ENCODE measurements at places on chromosomes 11 and 22.

GRCh38 chr22:17982572-17983141, 41.7 kb downstream of the MICAL3 start:
- no peak for DNase-seq

GRCh38 chr11:27416568-27417176, 53.7 kb upstream of the CCDC34 start:
- no peak for DNase-seq

- DNase-seq, result no peak
Measured at GRCh38 chr11:117175781-117176180, 2.8 kb upstream of the SIDT2 start.

GRCh38 chr11:70019576-70020011, 58.5 kb upstream of the ANO1 start:
- no peak for DNase-seq

- no peak for DNase-seq
Measured at GRCh38 chr11:28981381-28981780, 873.2 kb downstream of the METTL15 start.

DNA sequence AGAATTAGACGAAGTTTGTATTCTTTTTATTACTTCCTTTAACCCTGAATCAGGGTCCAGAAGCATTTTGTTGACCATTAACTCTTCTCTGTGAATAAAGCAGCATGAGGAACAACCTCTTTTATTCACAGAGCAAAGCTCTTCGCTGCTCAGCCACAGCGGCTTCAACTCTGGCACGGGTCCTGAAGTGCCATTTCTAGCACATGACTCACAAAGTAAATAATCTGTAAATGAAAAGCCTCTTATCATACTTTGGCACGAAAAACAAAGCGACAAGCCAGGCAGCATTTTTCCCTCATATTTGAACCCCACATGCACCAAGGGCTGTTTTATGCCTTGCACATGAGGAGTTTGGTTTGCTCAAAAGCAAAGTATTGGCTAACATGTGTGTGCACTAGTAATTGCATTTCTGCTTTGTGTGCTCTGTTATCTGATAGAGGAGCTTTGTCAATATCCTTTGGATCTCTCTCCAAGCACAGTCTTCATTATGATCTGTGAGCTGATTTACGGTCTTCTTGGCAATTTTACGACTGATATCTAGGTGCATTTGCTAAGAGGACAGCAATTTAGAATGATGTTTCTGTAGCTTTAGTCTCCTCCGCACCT, 33.0 kb upstream of the APOBEC3A start:
- DNase-seq, result peak; percentile 75

DNA sequence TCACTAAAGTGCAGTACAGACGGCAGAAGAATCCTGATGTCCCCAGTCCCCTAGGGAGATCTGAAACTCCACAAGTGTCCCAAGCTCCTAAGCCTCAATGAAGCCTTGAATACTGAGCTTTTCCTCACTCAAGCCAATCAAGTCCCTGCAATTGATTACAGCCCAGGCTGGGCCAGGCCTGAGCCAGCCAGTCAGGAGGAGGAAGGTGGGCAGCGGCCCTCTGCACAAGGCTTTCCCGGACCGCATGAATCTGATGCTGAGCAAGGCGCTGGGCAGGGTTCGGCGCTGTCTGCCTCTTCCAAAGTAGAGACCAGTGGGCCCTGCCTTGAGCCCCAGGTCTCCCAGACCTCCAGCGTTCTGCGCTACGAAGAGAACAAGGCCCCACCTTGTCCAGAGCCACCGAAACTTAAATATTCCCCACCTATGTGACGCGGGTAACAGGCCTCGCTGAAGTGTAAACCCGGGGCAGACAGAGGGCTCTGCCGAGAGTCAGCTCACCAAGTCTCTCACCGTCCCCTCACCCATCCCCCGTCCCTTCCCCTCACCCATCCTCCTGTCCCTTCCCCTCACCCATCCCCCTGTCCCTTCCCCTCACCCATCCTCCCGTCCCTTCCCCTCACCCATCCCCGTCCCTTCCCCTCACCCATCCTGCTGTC, 63.2 kb downstream of the SCUBE1 start:
- no peak for DNase-seq

DNA sequence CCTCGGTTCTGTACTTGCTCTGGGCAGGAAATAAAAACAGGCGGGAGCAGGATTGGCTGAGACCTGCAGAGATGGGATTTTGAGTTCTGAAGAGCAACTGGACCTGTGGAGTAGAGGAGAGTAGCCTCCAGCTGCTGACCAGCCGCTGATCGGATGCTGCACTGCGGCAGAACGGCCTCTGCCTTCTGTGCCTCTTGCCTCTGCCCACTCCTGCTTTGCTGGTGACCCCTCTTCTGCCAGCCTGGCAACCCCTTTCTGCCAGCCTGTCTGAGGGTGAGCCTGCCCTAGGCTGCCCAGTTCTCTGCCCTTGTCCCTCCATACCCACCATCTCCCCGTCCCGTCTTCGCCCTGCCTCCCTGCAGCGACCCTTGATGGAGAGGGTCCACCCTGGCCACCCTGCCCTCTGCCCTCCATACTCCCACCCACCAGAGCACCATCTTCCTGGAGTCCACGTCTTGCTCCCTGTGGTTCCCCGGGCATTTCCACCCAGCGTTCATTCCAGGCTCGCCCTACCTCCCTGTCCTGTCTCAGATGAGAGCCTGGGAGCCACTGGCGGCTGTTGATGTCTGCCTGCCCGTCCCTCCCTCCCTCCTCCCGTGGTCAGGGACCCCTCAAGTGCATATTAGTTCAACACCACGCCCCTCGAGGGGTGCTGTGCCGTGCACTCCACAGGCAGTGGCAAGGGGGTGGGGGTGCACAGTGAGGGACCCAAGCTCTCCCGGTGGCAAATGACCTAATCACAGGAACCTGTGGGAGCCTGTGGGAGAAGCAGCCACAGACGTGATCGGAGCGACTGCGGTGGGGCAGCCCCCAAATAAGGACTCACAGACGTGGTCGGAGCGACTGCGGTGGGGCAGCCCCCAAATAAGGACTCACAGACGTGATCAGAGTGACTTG, 863.3 kb downstream of the TBC1D22A start:
- no peak for DNase-seq

- no peak for DNase-seq
Measured at GRCh38 chr11:107249054-107249453, 208.6 kb downstream of the CWF19L2 start.

- DNase-seq, result no peak
Measured at GRCh38 chr22:29873943-29874342, 9.0 kb upstream of the MTMR3 start.

- no peak for DNase-seq
Measured at GRCh38 chr22:34960005-34960404, 106.0 kb upstream of the ISX start.

- no peak for DNase-seq
Measured at GRCh38 chr11:128615076-128615475, 27.7 kb upstream of the ETS1 start.

- DNase-seq, result no peak
Measured at GRCh38 chr11:119431523-119431922, 8.6 kb upstream of the THY1 start.

DNA sequence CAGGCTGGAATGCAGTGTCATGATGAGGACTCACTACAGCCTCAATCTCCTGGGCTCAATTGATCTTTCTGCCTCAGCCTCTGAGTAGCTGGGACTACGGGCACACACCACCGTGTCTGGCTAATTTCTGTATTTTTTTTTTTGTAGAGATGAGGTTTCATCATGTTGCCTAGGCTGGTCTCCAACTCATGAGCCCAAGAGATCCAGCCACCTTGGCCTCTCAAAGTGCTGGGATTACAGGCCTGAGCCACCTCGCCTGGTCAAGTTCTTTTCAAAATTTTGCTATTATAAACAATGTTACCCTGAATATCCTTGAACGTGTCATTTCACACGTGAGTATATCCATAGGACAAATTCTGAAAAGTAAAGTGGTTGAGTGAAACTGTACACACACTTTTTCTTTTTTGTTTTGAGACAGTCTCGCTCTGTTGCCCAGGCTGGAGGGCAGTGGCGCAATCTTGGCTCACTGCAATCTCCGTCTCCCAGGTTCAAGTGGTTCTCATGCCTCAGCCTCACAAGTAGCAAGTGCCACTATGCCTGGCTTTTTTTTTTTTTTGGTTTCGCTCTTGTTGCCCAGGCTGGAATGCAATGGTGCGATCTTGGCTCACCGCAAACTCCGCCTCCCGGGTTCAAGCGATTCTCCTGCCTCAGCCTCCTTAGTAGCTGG, 21.6 kb upstream of the EP300 start:
- DNase-seq, result no peak
